ENCODE measurements at places on chromosomes 3 and 15. TPM values are rescaled to one million over a fixed set of nuclear protein-coding genes. Genes with fewer than 3 reads are reported as not detected.

The WDR5B gene
- total RNA-seq, result 3.2 TPM

The NCEH1 gene
- 2.3 TPM for total RNA-seq

The GPR149 gene
- total RNA-seq, result not detected

The SLC9A9 gene
- 0.48 TPM for total RNA-seq

The SMCO1 gene
- total RNA-seq, result not detected

The GABRR3 gene
- total RNA-seq, result not detected

The ESYT3 gene
- 6.3 TPM for total RNA-seq

The CCR5 gene
- not detected for total RNA-seq

The SH2D7 gene
- total RNA-seq, result not detected

The MB21D2 gene
- total RNA-seq, result 20.8 TPM

The FBLN2 gene
- 11.8 TPM for total RNA-seq

The EIF3J gene
- 114 TPM for total RNA-seq

The TRIM69 gene
- 4.3 TPM for total RNA-seq

The ITIH1 gene
- total RNA-seq, result not detected

The OR4M2 gene
- not detected for total RNA-seq

The CMTM7 gene
- 23.9 TPM for total RNA-seq

The FGD5 gene
- 7.8 TPM for total RNA-seq

The CILP gene
- 0.04 TPM for total RNA-seq

The KNG1 gene
- total RNA-seq, result not detected

The CKMT1A gene
- total RNA-seq, result 35.5 TPM

The CEMIP gene
- 0.09 TPM for total RNA-seq

The PIK3R4 gene
- 28.6 TPM for total RNA-seq

The NPTN gene
- total RNA-seq, result 90.9 TPM

The SLC9C1 gene
- total RNA-seq, result 0.15 TPM

The FRMD4B gene
- total RNA-seq, result 3.4 TPM

The GOLGA8S gene
- total RNA-seq, result 0.07 TPM

The DPPA2 gene
- 3.1 TPM for total RNA-seq

The MUSTN1 gene
- total RNA-seq, result 0.72 TPM

The MAGEL2 gene
- total RNA-seq, result 9.7 TPM

The ETFA gene
- 94.2 TPM for total RNA-seq

The RTP1 gene
- 6.6 TPM for total RNA-seq

The NKTR gene
- total RNA-seq, result 66.4 TPM

The ALDH1A2 gene
- total RNA-seq, result 0.72 TPM

The BLM gene
- 43.4 TPM for total RNA-seq

The FSD2 gene
- total RNA-seq, result not detected

The CPN2 gene
- not detected for total RNA-seq

The SLC12A1 gene
- 0.04 TPM for total RNA-seq

The FBXW12 gene
- 0.59 TPM for total RNA-seq

The DNAH1 gene
- total RNA-seq, result 2.3 TPM

The MOBP gene
- total RNA-seq, result 0.13 TPM

The GOLGA6A gene
- total RNA-seq, result 0.72 TPM

The STAB1 gene
- 0.90 TPM for total RNA-seq

The UACA gene
- 38.0 TPM for total RNA-seq

The IL5RA gene
- not detected for total RNA-seq

The DZIP1L gene
- 10.4 TPM for total RNA-seq

The SCG3 gene
- total RNA-seq, result 22.7 TPM

The PLEKHO2 gene
- 18.1 TPM for total RNA-seq

The CHST2 gene
- total RNA-seq, result 6.3 TPM

The SCAANT1 gene
- total RNA-seq, result not detected

The HGD gene
- not detected for total RNA-seq
